Calu3 (cell line): ENCODE measurements at places on chromosomes 11 and 22.
A peak's percentile ranks its signal among the peaks of the same experiment; 100 is the strongest.

GRCh38 chr11:45273509-45273908 lies 12.6 kb downstream of the SYT13 start:
- DNase-seq, result no peak

DNA sequence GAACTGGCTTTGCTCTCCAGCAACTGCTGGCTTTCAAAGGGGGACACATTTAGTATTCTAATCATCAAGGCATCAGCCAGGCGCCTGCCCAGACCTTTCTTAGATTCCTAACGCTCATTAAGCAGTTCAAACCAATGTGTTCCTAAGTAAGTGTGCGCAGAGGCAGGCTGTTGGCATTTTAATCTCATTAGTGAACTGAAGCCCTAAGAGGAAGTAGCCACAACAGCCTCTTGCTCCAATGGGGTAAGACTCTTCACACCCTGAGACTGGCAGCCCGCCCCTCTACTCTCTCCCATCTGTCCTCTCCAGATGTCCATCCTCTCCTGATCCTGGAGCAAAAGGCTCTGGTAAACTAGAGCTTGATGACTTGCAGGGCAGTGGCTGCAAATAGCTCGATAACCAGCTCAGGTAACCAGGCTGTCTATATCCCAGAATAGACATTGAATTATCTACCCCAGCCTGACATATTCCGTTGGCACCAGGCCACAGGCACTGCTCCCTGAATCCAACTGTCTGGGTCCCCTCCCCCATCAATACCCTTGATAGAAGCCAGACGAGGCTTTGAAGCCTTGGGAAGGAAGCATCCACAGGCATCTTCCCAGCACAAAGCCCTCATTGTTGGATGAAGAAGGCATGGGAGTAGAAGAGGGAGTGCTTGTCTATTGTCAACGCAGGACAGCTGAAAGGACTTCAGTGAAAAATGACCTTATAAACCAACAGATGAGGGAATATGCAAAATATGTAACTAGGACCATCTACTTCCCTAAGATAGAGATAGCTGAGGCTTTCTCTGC lies 321.1 kb downstream of the TENM4 start:
- DNase-seq, result no peak

- DNase-seq, result no peak
Observed at GRCh38 chr11:60854847-60855725, 664 bp downstream of the PTGDR2 start.

- no peak for DNase-seq
Observed at GRCh38 chr11:78069465-78069864, 5.8 kb downstream of the THRSP start.

DNA sequence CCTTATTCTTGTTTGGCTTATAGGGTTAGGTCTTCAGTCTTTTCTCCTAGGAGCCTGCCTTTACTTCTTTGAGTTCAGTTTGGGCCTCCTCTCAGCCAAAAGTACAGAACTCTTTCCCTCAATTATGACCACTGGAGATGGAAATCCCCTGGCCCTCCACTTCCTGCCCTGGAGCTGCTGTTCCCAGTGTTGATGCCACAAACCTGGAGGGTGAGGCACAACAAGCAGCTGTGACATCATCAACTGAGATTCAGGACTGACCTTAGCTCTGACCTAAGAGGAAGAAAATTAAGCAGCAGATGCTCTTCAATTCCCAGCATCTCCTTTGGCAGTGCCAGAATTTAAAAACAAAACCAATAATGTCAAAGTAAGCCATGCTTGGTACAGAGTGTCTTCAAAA lies 3.0 kb downstream of the ABTB2 start:
- peak; percentile 32 for DNase-seq

GRCh38 chr11:86214710-86215109 lies 29.8 kb upstream of the EED start:
- peak; percentile 21 for DNase-seq

DNA sequence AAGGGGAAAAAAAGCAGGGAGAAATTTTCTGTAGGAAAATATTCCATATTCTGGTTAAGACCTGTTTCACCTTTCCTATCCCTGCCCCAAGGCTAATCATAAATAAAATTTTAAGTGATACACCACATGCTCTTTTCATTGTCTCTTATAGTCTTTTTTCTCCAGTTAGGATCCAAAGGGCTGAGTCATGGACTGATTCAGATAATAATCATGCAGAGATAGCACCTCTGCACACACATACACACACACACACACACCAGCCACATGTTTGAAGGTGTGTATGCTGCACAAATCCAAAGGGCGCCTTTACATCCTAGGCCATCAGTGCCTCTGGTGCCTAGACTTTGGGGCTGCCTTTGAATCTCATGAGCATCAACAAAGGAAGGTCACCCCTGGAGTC lies 35.5 kb upstream of the CWF19L2 start:
- no peak for DNase-seq
